ENCODE measurements at places on chromosomes 13 and 19.

- DNase-seq = no peak
Measured at GRCh38 chr13:43965459-43965845, 85.7 kb downstream of the LACC1 start.

DNA sequence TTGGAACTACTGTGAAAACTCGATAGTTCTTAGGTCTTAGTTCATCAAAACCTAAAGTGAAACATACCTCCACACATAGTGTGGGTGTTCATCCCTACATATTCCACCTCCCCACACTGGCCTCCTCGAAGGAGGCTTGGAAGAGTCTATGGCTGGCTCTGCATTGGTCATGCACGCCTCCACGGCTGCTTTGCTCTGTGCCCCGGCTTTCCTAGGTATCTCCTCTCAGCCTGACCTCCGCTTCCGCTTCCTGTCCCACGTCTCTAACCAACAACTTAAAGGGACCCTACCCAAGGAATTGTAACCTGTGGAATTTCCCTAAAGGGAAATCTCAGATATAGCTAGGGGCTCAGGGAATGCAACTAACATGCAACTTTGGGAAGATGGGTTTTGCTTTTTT lies 79.7 kb upstream of the MBNL2 start:
- DNase-seq = no peak

DNA sequence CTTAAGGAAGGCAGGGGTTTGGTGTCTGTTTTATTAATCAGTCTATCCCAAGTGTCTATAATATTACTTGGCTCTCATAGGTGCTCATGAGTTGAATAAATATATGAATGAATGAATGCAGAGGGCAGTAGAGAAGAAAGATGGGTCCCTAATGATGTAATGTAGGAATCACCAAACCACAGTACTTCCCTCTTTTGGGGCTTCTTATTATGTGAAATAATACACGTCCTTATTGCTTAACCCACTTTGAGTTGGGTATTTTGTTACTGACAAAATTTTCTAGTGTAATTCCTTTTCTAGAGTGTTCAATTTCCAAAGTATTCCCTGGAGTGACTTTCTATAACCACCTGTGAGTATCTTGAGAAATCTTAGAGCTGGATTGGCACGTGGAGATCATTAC lies 13.2 kb downstream of the KLK5 start:
- no peak for DNase-seq

GRCh38 chr19:43380771-43381386 lies 27.4 kb downstream of the CD177 start:
- no peak for DNase-seq

- no peak for DNase-seq
Measured at GRCh38 chr13:29571876-29572570, 23.5 kb downstream of the SLC7A1 start.

DNA sequence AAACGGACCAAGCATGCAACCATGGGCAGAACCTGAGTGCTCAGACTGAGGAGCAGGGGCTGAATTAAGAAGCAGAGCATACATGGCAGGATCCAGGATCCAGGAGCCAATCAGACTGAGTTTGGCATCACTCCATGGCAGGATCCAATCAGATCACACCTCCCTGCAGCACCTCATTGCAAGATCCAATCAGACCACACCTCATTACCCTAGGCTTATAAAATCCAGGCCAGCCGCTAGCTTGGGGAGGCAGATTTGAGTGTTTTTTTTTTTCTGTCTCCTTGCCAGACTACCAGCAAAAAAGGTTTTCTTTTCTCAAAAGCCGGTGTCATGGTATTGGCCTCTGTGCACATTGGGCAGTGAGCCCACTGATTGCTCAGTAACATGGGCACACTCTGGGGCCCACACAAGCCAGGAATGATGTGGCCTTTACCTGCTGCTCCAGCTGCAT lies 127.9 kb upstream of the GJB6 start:
- DNase-seq = no peak

- DNase-seq = no peak
Measured at GRCh38 chr19:13981021-13981420, 25.1 kb downstream of the RFX1 start.

DNA sequence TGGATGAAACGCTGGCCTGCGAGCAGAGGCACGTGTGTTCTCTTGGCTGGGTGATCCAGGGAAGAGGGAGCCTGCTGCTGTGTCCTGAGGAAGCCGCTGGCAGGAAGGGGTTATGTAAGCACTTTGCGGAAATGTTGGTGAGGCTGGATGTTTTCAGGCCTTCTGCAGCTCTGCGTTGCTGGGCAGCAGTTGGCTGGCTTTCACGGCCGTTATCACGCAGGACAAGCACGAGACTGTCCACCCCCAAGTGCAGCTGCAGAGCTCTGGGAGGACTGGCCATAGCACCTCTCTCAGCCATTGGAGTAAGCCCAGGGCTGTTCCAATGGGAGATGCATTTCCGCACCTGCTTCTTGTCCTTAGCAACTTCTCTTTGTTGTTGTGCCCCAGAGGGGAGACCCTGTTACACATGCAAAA lies 146.9 kb upstream of the SOX21 start:
- DNase-seq = no peak

DNA sequence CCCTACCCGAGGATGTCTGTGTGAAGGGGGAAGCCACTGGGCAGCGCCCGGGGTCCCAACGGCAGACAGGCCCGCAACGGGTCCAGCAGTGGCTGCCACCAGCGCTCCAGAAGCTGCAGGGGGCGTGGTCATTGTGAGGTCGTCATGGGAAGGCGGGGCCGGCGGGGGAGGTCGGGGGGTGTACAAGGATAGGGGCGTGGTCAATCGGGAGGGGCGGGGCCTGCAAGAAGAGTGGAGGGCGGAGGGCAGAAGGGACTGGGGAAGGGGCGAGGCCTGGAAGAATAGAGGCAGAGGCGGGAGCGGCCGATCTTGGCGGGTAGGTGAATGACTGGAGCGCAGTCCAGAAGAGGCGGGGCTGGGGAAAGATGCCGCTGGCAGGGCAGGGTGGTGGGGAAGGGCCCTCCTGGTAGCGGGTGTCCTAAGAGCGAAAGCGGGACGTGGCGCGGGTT lies 4.4 kb downstream of the FUZ start:
- peak; percentile 82 for DNase-seq

DNA sequence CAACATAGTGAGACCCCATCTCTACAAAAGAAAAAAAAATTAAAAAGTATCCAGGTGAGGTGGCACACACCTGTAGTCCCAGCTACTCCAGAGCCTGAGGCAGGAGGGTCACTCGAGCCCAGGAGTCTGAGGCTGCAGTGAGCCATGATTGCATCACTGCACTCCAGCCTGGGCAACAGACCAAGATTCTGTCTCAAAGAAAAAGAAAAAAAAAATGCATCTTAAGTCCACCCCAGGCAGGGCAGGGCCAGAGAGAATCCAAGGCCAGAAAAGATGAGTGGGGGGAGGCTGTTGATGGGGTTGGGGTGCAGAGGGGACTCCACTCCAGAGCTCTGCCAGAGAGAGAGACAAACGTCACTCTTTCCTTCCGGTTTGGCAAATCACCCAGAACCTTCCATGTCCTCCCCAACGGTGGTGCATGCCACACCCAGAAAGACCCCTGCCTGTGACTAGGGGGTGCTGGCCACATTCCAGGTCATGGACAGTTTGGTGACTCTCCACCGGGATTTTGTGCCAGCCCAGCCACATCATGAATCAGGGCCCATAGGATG lies 431 bp downstream of the FUT3 start:
- DNase-seq = no peak

- DNase-seq = no peak
Measured at GRCh38 chr19:33376423-33376822, 2.9 kb downstream of the CEBPG start.

DNA sequence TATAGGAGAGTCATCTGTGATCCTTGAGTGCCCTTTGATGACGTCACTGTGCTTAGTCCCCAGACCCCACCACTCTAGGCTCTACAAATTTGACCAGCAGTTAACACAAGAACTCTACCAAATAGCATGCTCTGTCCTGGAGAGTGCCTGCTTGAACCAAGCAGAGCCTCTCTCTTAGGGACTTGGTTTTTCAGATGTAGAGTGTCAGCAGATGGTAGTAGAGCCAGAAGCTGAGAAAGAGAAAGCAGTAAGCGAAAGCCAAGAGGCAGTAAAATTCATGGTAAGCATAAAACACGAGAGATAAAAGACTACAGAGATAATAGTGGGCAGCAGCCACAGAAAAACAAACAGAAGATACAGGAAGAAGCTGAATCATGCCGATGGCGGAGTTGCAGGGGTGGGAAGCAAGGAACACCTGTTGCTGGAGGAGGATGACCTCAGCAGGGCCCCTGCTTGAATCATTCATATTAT lies 193.3 kb downstream of the SLC7A1 start:
- no peak for DNase-seq

DNA sequence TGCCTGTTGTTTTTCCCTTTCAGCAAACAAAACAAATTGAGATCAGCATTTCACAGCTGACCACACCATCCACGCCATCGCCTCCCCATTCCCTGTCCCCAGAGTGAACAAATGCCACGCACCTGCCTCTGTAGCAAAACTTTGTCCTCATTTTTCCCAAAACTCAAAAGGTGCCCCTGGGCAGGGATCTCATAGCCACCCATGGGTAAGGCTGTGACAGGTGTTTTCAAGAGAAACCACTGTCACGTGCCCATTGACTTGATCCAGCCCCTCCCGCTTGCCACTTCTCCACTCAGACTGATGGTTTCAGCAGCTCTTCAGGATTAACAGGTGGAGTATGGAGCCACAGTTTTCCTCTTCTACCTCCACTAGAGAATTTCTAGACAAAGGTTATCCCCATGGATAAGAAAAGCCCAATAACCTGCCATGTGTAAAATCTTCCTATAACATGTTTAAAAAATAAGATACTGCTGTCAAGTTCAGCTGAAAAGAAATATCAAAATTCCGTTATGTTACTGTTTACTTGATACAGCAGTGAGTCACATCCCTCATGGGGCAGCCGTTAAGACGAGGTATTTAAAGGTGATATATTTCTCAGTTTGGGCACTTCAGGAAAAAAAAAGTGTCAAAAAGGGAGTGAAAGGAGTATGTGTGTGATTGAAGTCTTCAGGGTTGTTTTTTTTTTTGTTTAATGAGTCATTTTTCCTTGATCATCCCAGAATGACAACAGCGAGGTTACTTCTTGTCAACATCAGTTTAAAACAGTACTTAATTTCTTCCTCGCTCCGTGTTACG lies 63.5 kb upstream of the GPR183 start:
- no peak for DNase-seq

- DNase-seq = no peak
Measured at GRCh38 chr13:100809856-100810255, 135.3 kb upstream of the TMTC4 start.

GRCh38 chr13:29509999-29510589 lies 85.4 kb downstream of the SLC7A1 start:
- DNase-seq = no peak

DNA sequence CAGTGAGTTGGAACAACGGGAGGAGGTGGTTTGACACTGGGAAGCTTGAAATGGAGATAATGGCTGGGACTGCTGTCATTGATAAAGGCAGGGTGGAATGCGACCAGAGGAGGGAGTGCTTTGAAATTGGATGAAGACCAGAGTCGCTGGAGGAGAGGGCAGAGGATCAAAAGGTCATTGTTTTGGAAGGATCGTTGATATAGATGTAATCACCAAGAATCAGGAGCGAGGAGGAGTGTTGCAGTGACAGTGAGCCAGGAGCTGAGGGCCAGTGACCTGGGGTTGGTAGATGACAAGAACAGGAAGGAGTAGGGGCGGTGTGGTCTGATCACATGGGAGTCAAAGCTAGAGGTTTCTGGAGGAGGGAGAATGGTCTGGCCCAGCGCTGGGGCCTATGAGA lies 25.3 kb downstream of the TM9SF2 start:
- no peak for DNase-seq

- no peak for DNase-seq
Measured at GRCh38 chr13:42361701-42362100, 89.7 kb downstream of the AKAP11 start.

- no peak for DNase-seq
Measured at GRCh38 chr13:88937384-88937783, 1266.2 kb downstream of the SLITRK5 start.

- peak; percentile 65 for DNase-seq
Measured at GRCh38 chr13:24254146-24254841, 55.1 kb upstream of the C1QTNF9 start.

- no peak for DNase-seq
Measured at GRCh38 chr13:79456051-79456450, 24.9 kb upstream of the NDFIP2 start.

Data from effector CD4-positive, alpha-beta T cell (primary cell).